ENCODE measurements at places on chromosomes 13 and 19.

- no peak for DNase-seq
Observed at GRCh38 chr13:52780092-52780491, 40.5 kb upstream of the CNMD start.

DNA sequence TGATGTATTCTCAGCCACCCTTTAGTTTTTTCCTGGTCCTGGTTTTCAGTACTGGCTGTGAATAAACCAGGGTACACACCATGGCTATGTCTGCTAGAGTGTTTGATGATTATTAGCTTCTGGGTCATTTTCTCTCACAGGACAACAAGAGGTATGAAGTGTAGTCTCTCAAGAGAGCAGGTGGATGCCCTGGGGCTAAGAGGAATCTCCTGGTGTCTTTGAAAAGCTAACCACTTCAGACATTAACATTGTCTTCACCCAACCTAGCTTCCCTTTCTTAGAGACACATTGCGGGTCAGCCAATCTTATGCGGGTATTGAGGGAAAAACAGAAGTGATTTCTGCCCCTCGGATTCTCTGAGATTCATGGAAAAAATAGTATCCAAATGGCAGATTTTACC is 1.6 kb downstream of the ZNF730 start:
- DNase-seq = no peak

- DNase-seq = no peak
Observed at GRCh38 chr19:50419022-50419579, 363 bp downstream of the SPIB start.

GRCh38 chr19:29606420-29606747 is 301 bp downstream of the POP4 start:
- no peak for DNase-seq

GRCh38 chr19:2385053-2385721 is 25.1 kb downstream of the TMPRSS9 start:
- DNase-seq = no peak

- no peak for DNase-seq
Observed at GRCh38 chr19:517721-518597, 10.7 kb downstream of the TPGS1 start.

All from stimulated activated CD4-positive, alpha-beta T cell treated with anti-CD3 and anti-CD28 coated beads, Interleukin-4, amount 100 ng/mL, for 4 hours (primary cell).